Activated CD8-positive, alpha-beta memory T cell treated with anti-CD3 and anti-CD28 coated beads for 48 hours (primary cell): ENCODE measurements at places on chromosomes 7 and 10.

DNA sequence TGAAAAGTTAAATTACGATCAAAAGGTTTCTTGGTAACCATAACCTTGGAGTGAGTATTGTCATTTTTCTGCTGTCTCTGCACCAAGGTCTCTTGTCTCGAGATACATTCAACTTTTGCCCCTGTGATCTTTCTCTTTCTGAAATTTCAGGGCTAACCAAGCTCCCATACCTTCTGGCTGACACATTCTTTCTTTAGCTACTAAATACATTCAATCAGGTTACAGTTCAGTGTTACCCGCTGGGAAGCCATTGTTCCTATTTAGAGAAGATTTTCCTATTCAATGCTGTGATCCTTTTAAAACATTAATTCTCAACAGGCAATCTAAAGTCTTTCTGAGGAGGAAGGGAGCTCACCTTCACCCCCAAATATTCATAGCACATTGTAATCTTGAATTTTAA, 22.9 kb upstream of the DMTF1 start:
- no peak for DNase-seq

GRCh38 chr10:117005527-117006055, 604 bp upstream of the SHTN1 start:
- DNase-seq: no peak

GRCh38 chr10:78619896-78620295, 448.9 kb upstream of the ZMIZ1 start:
- DNase-seq: no peak

DNA sequence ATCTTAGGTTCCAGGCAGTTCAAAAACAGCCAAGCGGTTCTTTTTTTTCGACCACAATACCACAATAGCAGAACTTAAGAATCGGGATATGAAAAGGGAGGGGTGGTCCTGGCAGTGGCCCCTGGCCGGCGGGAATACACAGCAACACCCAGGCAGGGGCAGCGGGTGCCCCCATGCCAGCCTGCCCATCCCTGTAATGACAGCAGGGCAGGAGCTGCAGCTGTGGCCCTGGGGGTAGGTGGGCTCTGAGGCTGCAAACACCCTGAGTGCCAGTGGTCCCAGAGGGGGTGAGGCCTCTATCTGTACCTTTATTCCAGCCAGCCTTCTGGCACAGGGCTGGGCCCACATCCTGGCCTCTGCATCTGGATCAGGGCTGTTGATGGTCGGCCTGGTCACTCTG, 247.4 kb downstream of the SEMA3D start:
- DNase-seq: no peak

- DNase-seq: no peak
Observed at GRCh38 chr7:77985232-77985973, 186.8 kb downstream of the PHTF2 start.

- no peak for DNase-seq
Observed at GRCh38 chr7:120538335-120538734, 265.4 kb downstream of the KCND2 start.

GRCh38 chr7:132996581-132997242, 85.2 kb downstream of the CHCHD3 start:
- DNase-seq: no peak

GRCh38 chr10:113066561-113067312, 116.7 kb downstream of the TCF7L2 start:
- DNase-seq: no peak

- no peak for DNase-seq
Observed at GRCh38 chr10:30828164-30828563, 198.6 kb upstream of the LYZL2 start.

DNA sequence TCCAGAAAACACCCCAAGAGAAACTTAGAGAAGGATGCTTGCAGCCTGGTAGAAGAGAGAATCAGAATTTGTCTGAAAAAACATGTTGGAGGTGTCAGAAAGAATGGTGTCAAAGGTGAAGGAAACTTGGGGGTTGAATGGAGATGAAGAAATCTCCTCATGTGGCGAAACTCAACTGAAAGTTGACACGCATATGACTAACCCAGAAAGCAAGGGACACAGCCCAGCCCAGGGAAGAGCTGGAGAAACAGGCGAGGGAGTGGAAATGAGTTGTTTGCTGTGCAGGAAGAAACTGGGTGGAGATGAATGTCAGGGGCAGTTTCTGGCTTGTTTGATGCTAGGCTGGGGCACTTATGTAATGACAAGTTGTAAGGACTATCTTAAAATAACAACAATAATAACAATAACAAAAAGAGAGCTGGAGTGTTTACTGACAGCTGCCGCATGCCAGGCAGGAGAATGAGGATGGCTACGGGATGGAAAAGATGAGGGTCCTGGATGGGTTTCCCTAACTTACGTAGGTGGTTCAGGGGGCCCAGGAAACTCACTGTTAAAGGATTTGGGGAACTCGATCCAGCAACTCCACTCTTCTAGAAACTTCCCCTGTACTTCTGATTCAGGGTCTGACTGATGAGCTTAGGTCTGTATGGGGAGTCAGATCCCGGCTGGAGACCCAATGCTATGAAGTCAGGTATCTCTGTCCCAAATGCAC, 57.4 kb downstream of the MAP3K8 start:
- no peak for DNase-seq

DNA sequence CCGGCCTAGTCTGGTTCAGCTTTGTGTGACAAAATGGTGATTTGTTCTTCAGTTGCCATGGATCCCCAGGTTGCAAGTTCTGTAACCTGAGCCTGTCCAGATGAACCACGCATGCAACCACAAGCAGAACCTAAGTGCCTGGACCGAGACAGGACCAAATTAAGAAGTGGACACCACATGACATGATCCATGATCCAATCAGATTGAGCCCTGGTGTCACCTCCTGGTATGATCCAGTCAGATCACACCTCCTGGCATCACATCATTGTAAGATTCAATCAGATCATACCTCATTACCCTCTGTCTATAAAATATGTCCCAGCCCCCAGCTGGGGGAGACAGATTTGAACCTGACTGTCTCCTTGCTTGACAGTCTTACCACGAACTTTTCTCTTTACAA, 70.0 kb downstream of the MALSU1 start:
- DNase-seq: no peak

- no peak for DNase-seq
Observed at GRCh38 chr7:101075646-101076045, 9.6 kb upstream of the TRIM56 start.
